ENCODE measurements at places on chromosomes 7 and 10.
A peak's percentile ranks its signal among the peaks of the same experiment; 100 is the strongest.

GRCh38 chr10:11505639-11506038 is 105.8 kb downstream of the USP6NL start:
- no peak for DNase-seq

DNA sequence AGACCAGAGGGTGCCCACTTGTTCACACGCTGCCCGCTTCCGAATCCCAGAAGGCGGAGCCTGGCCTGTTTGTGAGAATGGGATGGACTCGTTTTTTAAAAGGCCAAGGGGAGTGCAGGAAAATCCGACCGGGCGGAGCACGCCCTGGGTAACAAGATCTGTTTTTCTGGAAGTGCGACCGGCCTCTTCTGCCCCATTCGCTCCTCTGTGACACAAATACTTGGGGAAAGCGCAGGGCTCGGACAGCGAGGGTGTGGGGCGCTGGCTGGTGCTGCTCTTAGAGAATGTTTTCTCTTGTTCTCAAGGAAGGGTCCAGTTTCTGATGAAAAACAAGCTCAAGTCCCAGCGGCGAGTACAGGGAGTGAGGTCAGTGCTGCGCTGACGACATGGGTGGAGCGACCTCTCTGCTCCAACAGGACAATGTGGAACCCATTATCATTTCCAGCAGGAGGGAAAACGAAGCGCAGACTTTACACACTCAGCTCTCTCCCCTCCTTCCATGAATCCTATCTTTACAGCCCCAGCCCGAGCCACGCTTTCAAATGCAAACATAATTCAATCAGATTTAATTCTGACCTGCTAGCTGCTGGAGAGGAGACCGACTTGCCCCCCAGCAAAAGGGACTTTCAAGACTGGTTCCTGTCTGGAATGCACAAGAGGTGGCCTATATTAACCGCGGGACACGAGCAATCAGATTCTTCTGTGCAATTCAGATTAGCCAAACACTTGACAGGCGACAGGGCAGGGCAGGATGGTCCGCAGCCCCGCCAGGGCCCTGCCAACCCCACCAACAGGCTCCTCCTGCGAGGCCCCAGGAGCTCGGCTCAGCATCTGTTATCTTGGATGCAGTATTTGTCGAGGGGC is 1.1 kb downstream of the RADIL start:
- DNase-seq: no peak

DNA sequence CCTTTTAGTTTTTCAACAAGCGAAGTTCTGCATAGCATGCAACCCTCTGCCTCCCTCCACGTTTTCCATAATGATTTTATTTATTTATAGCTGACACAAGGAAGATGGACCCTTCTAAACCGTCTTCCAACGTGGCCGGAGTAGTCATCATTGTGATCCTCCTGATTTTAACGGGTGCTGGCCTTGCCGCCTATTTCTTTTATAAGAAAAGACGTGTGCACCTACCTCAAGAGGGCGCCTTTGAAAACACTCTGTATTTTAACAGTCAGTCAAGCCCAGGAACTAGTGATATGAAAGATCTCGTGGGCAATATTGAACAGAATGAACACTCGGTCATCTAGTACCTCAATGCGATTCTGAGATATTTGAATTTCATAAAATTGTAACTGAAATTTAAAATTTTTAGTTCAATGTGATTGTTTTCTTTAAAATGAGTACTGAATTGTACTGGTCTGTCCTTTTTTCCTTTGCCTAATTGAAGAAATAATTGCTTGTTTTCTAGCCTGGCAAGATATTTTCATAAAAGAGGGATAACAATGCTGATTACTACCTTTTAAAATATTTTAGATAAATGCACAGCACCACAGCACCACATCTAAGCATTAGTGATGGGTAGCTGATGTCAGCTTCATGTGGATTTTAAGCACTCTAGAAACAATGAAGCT is 41.5 kb upstream of the SLC39A12 start:
- peak; percentile 19 for DNase-seq

DNA sequence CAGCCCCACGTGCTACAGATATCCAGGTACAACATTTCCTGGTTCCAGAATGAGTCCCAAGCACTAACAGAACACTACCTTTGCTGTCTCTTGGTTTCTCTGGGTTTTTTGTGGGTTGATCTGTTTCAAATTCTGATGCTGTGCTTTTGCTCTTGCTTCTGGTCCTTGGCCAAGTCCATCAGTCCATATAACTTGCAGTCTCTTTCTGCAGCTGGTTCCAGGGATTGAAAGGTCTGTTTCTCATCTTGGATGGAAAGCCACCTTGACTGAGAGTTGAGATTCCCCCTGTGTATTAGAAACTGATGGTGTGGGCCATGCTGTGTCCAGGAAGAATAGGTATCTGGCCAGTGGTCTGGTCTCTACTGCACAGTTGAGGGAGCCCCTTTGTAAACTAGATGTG is 171.1 kb downstream of the JCAD start:
- no peak for DNase-seq

DNA sequence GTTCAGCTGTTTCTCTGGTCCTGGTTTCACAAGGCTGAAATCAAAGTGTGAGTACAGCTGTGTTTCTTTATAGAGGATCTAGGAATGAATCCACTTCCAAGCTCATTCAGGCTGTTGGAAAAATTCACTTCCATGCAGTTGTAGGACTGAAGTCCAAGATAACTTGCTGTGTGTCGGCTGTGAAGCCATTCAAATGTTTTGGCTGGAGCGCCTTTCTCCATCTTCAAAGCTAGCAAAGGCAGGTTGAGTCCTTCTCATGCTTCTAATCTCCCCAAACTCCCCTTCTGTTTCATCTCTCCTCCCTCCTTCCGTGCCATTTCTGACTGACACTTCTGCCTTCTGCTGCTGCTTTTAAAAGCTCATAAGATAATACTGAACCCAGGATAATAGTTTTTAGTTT is 1195.4 kb upstream of the LRRN3 start:
- DNase-seq: no peak

- DNase-seq: no peak
Observed at GRCh38 chr10:61923210-61923949, 21.9 kb downstream of the ARID5B start.

DNA sequence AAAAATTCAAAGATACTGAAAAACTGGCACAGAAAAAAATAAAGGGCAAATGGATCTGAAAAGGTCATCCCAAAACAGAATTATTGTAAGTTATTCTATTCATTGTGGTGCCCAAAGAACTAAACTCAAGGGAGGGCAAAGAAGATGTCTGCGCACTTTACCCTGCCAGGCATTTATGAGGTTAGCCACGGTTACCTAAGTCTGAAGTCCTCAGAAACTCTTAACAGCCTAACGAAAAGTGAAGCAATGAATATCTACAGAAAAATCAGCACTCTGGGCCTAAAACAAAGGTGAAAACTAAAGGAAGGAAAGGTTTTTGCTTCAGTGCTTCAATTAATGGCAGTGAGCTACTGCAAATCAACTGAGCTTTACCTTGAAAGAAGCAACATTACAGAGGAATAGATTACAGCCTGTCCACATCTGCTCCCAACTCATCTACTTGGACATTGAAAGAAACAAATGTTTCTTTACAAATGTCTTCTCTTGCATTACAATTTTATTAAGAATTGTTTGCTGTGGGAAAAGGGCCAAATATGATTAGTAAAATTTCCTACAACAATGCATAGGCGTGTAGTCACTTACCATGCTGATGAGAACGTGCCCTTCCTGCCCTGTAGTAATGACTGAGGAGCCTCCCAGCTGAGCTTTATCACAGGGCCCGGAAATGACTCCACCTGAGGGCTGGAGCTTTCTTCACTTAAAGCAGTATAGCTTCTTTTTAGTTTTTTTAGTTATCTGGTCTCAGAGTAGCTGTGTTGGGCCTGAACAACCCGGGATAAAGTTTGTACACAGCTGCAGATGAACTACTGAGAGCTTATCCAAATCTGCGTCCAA is at the start of gene TUBAL3:
TUBAL3 (minus strand) TSS at position 621 of the 834 bp plus-strand sequence; CDS start at position 585, 36 bp downstream.
- DNase-seq: no peak

DNA sequence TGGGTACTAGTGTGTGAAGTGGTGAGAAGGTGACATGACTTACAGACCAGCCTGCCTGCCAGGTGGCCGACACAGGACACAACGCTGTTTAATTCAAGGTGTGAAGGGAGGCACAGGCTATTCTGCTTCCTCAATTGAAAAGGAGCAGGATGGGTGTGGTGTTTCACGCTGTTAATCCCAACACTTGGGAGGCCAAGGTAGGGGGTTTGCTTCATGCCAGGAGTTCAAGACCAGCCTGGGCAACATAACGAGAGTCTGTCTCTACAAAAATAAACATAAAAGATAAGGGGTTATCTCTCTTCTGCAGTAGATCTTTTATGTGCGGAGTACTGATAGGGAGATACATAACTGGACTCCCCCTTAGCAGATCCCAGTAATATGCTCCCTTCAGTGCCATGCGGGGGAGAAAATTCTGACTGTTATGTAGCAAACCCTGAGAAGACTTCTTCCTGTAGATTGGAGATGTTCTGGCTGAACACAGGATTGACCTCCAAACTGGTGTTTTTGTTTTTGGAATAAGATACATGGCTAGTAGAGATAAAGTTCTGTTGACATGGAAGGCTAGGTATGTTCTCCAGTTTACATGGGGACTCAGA is 63.2 kb downstream of the CCNY start:
- DNase-seq: no peak

DNA sequence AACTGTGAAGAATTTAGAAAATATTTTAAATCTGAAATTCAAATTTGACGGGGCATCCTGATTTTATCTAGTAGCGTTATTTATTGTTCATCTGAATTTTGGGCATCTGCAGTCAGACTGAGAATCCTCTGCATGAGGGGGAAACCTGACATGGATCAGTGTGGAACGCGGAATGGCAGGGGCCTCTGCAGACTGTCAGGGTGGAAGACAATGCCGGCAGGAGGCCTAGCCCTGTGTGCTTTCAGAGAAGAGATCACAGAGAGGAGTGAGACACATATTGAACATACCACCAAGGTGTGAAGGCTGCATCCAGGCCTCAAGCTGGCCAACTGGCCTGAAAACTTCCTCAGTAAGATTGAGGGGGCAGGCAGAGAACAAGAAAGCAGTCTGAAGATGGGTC is 921.1 kb upstream of the GHITM start:
- DNase-seq: no peak

GRCh38 chr10:58740620-58741369 is 228.1 kb downstream of the BICC1 start:
- no peak for DNase-seq

DNA sequence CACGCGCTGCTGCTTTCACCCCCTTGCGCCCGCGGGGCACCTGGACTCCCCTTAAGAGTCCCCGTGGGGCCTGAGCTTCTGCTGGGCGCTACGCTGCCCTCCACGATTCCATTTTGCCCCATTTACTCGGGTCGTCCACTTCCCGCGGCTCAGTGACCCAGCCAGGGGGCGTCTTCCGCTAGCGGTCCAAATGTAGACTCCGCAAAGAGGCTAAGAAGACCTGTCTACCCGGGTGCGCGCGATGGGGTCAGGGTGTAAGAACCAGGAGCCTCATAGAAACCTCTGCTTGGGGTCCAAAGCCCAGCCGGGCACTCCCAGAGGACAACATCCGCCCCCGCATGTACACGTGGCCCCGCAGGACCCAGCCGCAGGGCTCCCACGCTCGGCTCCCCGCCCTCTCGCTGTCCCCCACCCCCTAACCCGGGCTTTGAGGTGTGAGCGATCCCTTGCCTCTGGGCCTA is 5.2 kb upstream of the HMX2 start:
- no peak for DNase-seq

DNA sequence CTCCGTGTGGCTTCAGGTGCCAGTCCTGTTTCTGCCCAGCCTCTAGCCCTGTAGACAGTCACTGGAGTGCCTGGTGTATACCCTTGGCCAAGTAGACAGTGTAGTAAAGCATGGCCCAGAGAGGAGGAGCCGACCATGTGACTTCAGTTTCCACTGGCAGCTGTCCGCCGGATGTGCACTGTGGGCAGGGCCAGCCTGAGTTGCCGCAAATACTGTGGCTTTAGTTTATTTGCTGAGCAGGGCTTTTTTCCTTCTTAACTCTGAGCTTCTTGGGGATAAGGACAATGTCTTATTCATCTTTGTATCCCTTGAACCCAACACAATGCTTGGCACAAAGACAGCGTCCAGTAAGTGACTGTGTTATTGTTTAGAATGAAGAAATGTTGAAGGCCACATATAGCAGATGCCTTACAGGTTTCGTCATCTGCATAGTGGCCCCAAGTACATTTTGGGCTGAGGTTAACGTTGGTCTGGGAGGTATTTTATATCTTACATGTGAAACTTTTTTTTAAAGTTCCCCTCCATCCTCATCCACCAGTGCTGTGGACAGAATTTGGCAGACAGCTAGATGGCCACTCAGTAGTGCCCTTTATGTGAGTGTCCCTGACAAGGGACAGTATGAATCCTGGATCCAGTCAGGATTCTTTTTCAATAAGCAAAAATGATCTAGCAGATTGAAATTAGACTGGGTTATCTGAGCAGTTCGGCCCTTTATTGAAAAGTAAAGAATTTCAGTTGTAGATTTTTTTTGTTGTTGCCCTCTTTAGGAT is 40.6 kb downstream of the CYP17A1 start:
- DNase-seq: peak; percentile 49

DNA sequence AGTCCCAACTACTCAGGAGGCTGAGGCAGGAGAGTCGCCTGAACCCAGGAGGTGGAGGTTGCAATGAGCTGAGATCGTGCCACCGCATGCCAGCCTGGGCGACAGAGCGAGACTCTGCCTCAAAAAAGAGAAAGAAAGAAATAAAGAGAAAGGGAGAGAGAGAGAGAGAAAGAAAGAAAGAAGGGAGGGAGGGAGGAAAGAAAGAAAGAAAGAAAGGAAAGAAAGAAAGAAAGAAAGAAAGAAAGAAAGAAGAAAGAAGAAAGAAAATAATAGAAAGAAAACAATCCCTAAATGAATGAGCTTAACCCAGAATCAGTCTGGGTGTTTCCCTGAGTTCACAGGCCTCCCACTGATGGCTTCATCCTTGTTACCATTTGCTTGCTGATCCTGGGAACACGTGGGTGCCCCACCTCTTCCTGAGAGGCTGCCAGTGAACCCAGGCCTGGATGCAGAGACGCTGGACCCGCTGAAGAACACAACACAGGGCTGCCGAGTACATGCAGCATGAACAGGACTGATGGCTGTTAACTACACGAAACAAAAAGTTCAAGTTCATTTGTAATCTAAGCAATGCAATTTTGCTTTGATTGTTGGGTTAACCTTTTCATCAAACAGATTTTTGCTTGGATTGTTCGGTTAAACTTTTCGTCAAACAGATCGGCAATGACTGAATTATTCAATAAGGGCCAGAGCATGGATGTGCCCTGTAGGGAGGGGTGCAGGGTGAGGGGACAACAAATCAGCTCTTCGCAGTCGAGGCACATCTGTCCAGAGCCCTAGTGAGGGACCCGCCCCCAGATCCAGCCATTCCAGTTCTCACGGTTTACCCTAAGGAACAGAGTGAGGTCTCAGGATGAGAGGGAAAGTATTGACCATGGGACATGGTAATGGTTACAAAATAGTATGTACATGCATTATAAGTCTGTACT is 11.5 kb downstream of the NPFFR1 start:
- no peak for DNase-seq
